Stimulated activated CD8-positive, alpha-beta memory T cell treated with anti-CD3 and anti-CD28 coated beads, Interleukin-4, amount 100 ng/mL, for 4 hours (primary cell): ENCODE measurements at places on chromosomes 7 and 10.

DNA sequence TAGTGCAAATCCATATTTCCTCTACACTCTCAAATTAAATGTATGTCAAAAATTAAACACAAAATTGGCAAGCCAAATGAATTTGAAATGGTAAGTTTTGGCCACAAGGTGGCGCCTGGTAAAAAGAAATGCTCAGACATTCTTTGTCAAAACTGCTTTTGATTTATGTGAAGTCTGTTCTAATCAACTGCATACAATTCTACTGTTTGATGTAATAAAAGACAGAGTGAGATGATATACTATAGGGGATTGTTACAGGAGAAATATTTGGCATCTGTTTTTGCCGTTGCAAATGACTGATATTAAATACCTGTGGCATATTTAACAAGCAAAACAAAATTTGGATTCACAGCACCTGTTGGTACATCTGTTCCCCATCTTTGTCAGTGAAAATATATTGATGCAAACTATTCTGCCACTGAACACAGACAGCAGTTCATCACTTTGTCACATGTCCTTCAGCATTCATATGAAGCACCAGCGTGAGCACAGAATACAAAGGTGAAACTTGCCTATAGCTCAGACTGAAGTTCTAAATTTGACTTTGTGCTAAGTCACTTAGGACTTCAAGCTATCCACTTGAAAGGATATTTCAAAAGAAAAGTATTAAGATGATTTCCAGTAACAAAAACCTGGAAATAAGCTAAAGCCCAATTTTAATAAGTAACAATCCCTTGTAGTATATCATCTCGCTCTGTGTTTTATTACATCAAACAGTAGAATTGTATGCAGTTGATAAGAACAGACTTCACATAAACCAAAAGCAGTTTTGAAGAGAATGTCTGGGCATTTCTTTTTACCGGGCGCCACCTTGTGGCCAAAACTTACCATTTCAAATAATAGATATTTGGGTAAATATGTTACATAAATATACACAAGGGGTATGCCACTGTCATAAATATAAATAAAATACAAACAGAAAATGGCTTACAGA lies 10.2 kb upstream of the CH25H start:
- no peak for DNase-seq

DNA sequence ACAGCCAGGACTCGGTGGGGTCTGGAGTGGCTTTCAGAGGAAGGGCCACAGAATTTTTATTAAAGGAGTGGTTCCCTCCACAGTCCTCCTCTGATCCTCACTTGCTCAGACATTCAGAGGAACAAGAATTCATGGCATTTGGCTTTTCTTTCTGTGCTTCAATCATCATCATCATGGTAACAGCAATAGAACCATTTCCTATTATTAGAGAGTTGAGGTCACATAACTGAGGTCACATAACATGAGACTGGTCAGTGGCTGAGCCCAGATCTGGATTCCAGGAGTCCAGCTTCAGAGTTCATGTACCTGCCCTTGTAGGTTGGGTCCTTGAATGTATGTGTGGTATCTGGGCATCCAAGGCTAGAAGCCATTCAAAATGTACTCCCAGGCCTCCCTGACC lies 177.3 kb upstream of the GRB10 start:
- no peak for DNase-seq

DNA sequence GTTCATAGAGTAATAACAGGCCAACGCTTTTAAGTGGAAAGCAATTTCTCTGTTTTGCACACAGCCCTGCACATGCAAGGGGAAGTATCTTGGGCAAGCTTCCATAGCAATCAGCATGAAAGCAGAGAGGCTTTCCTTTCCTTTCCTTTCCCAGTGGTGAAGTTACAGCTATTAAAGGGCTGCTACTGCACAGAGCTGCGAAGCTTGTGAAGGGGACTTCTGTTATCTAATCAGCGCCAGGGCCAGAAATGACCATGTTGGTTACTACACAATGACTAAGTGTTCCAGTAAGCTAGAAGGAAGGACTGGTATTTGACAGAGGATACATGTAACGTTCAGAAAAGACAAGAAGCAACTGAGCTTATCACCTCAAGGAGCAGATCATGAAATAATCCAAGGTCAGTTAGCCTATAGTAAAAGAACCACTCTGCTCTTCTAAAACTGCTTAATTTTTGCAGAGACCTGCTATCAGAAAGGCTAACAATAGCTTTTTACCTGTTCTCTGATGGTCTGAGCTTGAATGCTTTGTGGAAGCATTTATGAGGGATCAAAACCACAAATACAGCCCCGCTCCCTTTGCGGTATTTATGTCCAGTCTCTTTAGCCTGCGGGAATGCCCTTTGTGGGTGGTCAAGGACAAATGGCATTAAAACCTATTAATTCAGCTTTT lies 45.9 kb downstream of the SGMS1 start:
- no peak for DNase-seq

DNA sequence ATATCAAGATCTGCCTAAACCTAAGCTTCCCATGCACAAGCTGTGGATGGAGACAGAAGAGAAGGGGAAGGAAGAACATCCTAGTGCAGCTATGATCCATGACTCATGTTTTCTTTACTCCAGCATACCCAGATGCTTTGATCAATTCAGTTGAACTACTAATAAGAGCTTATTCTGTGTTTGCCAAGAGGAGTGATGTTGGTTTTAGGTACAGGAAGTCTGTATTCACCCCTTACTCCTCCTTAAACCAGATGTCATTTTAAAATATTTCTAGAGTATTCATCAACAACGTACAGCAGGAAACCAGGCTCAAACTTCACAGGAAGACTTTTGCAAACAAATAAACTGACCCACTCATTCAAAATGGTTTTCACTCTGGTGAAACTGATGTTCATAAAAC lies 29.2 kb downstream of the PANK1 start:
- DNase-seq, result no peak

- no peak for DNase-seq
Observed at GRCh38 chr10:132515811-132516726, 21.5 kb upstream of the INPP5A start.

DNA sequence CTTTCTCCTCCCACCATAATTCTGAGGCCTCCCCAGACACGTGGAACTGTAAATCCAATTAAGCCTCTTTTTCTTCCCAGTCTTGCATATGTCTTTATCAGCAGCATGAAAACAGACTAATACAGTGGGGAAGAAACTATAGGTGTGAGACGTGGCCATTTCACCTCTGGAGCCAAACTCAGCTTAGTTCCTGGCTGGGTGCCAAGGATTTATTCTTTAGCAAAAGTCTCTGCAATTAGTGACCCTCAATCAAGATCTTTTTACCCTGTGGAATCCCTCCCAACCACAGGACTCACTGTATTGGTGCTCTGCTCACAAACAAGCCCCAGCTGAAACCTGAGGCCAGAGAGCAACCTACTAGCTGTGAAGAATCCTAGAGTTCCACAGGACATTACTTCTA lies 28.1 kb upstream of the SFTPD start:
- no peak for DNase-seq
